ENCODE measurements at places on chromosomes 6 and 20. TPM values are rescaled to one million over a fixed set of nuclear protein-coding genes. Genes with fewer than 3 reads are reported as not detected.

- no peak for DNase-seq
Observed at GRCh38 chr6:157715728-157716164, 107.3 kb upstream of the SNX9 start.

DNA sequence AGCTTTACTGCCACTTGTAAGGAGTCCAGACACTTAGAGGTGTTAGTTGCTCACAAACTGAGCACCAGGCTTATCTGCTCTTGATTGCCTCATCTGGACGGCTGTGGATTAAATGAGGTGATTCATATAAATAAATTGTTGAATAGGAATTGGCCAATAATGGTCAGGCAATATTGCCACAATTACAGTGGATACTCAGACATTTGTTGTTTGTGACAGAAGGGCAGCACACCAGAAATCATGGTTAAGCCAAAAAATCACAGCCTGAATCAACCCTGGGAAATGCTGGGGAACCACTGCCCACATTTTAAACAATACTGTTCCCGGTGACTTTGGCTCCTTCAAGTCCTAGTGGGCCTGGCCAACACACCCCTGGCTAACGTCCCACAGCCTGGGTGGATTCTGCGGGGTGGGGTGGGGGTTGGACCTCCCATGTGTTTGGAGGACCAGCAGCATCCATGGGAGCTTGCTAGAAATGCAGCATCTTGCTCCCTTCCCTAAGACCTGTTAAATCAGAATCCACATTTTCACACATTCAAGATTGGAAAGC, 29.5 kb upstream of the SPDEF start:
- DNase-seq: no peak

DNA sequence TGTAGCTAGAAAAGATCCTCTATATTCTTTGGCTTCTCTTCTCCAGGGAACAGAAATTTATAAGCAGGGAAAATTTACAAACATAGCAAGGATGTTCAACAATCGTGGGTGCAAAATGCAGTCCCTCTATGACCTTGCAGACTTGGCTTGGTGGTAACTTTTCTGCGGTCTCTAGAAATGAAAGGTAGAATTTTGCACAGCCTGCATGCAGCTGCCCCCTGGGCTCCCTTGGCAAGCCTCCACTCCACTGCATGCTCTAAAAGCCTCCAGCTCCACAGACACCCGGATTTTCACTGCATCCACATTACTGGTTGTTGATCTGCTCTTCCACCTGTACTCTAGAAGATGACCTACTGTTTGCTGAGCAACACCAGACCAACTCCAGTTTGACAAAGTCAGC, 236.5 kb upstream of the EYS start:
- DNase-seq: no peak

DNA sequence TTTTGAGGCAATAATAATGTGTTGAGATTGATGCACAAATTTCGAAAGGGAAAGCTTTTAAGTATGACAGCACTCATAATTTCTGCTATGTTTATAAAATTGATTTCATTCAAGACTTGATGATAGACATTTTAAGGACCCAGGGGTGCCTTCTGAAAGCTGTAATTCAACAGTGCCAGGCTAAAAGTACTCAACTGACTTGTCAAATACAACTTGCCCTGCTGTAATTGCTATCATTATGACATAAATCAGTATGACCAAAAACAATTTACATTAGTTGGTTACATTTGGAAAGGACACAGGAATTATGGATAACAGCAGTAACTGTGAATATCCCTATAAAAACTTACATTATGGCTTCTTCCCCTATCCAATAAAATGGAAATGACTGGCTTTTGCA, 178.9 kb downstream of the MMUT start:
- DNase-seq: no peak

DNA sequence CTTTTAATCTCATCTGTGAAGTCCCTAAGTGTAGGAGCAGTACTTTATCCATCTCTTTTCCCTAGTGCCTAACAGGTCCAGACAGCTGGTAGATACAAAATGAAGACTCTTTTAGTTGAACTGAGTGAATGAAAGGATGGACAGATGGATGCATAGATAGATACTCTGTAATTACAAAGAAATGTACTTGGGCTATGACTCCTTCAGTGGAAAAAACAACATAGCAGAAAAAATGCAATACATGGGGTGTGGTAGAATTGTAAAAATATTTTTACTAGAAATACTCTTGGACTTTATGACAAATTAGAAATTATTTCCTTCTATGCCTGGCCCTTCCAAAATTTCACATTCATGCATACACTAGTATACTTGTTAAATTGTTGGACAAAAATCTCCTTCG, 29.3 kb downstream of the KCNQ5 start:
- no peak for DNase-seq

- DNase-seq: no peak
Observed at GRCh38 chr20:1761116-1761515, 103.5 kb upstream of the SIRPG start.

DNA sequence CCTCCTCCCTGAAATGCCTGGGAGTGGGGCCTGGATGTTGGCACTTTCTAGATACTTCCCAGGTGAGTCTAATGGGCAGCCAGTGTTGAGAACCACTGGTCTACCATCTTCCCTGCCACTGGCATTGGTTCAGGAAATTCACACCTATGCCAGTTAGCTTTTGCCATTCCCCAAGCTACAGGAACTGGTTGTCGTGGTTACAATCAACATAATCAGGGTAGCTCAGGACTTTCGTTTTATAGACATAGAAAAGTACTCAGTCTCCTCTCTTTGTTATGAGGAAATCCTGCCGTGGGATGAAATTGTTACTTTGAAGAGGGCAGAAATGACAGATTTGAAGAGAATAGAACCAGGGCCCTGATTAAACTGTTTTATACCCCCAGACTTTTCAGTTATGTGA, 127.9 kb upstream of the FOXO3 start:
- peak; percentile 74 for DNase-seq

GRCh38 chr6:50927800-50928199, 109.1 kb downstream of the TFAP2B start:
- DNase-seq: no peak

- DNase-seq: no peak
Observed at GRCh38 chr6:165843568-165844113, 180.6 kb upstream of the PDE10A start.

DNA sequence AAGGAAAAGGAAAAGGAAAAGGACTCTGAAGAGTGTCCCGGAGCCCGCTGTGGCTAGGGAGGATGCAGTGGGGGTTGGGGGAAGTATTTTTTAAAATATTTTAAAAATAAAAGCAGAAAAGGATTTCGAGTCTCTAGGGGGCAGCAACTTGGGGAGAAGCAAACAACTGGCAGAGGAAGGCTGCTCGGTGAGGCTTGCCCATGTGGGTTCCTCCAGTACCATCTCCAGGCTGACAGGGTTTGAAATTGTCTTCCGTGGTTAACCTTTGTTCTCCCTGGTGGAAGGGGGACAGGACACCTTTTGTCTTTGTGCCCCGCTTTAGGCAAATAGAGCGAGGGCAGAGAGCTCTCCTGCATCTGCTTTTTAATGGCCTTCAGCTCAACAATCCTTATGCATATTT, 60.4 kb upstream of the SNX9 start:
- DNase-seq: no peak

DNA sequence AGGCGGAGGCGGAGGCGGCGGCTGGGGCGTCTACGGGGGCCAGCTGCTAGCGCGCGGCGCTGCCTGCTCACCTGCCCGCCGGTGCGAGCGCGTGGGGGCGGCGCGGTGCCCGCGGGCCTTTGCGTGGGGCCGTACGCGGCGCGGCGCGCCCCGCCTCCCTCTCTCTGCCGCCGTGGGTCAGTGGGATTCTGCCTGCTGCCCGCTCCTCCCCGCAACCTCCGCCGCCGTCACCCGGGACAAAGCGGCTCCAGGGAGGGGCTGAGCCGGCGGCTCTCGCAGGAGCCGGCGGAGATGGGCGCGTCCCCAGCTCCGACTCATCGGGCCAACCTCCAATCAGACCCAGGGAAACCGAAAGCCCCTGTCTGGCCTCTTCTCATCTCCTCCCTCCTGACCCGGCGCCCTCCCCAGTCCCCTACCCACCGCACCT, at the start of gene RCAN2:
Gene RCAN2 (minus strand): TSS at position 249 of the 427 bp plus-strand sequence.
- DNase-seq: peak; percentile 12

DNA sequence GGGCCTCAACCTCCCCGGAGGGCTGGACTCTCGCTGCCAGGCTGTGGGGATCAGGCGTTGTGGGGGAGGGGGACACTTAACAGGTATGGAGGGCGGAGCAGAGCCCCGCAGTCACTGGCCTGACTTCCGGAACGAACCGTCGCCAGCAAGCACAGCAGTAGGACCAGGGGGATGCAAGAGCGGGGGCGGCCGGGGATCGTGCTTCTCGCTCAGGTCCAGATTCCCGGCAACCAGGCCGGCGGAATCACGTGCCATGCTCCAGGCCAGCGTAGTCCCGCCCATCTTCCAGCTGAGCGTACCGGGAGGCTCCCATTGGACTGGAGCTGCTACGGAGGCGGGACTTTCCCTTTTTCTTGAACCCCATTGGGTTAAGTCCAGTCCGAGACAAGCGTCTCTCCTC, 10.0 kb upstream of the POU5F1 start:
- DNase-seq: peak; percentile 88

GRCh38 chr20:48783533-48784272, 44.1 kb downstream of the PREX1 start:
- DNase-seq: no peak

- no peak for DNase-seq
Observed at GRCh38 chr6:118752803-118753202, 101.4 kb upstream of the CEP85L start.

DNA sequence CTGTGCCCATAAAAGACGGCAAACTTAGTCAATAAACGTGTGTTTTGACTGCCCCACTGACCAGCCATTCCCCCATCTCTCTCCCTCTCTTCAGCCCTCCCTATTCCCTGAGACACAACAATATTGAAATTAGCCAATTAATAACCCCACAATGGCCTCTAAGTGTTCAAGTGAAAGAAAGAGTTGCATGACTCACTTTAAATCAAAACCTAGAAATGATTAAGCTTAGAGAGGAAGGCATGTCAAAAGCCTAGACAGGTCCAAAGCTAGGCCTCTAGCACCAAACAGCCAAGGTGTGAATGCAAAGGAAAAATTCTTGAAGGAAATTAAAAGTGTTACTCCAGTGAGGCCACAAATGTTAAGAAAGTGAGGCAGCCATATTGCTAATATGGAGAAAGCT, 261.6 kb upstream of the TBX18 start:
- no peak for DNase-seq

DNA sequence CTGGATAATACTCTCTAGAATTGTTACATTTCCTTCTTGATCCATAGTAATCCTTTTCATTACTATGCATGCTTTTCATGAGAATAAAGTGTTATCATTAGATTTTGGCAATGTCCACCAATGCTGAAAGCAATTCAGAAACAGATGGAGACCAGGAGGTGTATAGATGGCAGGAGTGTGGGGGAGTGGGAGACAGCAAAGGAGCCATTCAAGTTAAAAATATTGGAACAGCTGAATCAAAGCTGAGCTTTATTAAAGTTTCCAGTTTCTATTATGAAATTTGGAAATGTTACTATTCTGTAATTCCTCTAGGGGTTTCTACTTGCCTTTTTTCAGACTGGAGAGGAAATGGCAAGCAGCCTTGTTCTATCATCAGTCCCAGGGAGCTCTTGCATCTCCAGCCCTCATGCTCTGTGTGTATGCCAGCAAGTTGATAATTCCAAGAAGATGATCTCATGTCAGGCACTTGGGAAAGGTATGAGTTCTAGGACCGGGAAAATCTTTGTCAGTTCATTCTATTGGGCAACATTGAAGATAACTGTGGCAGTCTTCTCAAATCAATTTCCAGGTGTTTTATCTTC, 228.0 kb downstream of the CD109 start:
- DNase-seq: no peak

DNA sequence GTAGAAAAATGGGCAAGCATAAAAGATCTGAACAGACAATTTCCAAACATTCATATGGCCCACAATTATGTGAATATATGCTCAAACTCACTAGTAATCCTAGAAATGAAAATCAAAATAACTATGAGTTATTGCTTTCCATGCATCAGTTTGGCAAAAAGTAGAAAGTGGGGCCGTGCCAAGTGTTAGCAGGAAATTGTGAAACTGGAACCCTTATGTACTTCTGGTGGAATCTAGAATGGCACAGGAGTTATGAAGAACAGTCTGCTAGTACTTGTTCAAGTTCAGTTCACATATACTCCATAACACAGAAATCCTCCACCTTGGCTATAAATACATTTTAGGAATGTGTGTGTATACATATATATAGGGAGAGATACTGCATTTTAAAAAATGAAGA, 89.8 kb downstream of the EYA2 start:
- no peak for DNase-seq

DNA sequence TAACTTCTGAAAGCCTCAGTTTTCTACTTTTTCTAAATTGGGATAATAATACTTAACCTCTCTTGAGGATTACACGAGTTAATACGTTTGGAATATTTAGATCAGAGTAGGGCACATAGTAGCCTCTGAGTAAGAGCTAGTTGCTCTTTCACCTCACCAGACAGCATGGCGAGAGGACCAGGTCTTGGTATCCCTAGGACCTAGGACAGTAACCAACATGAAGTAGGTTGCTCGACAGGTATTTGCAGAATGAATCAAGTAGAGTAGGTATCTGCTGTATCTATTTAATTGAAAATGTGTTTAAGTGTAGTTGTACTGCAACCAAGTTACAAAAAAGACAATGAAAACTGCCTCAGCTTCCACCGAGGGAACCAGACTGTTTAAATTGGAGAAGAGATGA, 1.4 kb downstream of the CDC5L start:
- DNase-seq: no peak

GRCh38 chr6:12892151-12892550, 175.6 kb downstream of the PHACTR1 start:
- DNase-seq: no peak

GRCh38 chr6:153167061-153167891, 36.2 kb upstream of the RGS17 start:
- peak; percentile 86 for DNase-seq

DNA sequence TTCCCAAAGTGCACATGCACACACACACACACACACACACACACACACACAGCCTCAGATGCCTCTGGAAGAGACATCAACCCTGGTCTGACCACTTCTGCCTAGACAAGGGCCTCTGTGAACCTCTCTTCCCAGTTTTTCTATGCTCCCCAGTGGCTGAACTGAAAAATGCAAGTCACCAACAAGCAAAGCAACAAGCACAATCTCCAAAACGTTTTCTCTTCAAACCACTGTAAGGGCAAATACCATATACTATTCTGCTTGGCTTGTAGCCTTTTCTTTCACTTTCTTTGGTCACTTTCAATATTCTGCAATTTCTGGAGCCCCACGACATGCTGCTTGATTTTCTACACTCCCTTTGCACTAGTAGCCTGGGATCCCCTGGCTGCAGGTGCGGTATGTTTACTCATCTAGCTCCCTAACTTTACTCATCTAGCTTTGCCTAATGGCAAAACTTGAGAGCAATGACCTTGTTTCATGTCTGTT, 121.4 kb upstream of the DST start:
- DNase-seq: peak; percentile 36

The GPANK1 gene
- 11.5 TPM for total RNA-seq

The IL17A gene
- total RNA-seq: not detected

The CLVS2 gene
- total RNA-seq: not detected

The C6orf62 gene
- 103 TPM for total RNA-seq

The ZSCAN31 gene
- 12.1 TPM for total RNA-seq

The PLAGL2 gene
- 3.5 TPM for total RNA-seq

The C6orf58 gene
- 0.26 TPM for total RNA-seq

The POPDC3 gene
- 0.39 TPM for total RNA-seq

The GRIK2 gene
- not detected for total RNA-seq

Data from dermis microvascular lymphatic vessel endothelial cell (primary cell).